ENCODE measurements at places on chromosomes 3 and 15.

GRCh38 chr15:100682468-100682867 is 80.1 kb downstream of the ASB7 start:
- DNase-seq = no peak

- DNase-seq = no peak
Observed at GRCh38 chr3:14914779-14915117, 32.6 kb upstream of the NR2C2 start.

DNA sequence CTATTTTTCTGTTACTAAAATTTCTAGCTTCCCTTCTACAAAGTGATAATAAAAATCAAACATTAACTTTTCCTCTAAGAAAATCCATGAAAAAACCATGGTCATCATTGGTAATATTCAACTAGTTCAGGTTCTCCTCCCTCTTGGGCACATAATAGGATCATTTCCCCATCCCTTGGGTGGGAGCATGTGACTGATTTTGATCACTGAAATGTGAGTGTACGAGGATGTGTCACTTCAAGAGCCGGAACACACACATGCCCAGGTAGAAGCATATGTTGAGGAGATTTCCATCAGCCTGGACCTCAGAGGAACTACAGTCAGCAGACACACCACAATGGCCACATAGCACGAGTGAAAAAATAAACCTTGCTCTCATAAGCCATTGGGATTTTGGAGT is 36.1 kb downstream of the AP3S2 start:
- no peak for DNase-seq

DNA sequence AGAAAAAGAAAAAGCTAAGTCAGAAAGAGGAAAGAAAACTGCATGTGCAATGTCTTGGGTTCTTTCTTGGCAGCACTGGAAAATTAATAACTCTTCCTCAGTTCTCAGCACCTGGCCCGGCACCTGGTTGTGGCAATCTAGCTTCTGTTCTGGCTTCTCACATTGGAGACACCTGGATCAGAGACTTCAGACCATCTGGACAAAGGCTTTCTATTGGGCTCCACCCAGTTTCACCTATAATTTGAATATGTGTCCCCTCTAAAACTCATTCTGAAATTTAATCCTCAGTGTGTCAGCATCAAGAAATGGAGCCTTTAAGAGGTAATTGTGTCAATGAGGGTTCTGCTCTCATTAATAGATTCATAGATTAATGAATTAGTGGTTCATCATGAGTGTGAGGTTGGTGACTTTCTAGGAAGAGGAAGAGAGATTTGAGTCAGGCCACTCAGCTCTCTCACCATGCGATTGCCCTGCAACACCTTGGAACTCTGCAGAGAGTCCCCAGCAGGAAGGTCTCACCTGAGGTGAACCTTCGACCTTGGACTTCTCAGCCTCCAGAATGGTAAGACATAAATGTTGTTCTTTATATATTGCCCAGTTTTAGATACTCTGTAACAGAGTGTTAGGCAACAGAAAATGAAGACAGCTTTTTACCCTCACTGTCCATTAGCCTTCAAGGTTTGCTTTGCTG is 679.9 kb downstream of the NTRK3 start:
- no peak for DNase-seq

- no peak for DNase-seq
Observed at GRCh38 chr3:46974421-46975171, 1.9 kb downstream of the CCDC12 start.

- DNase-seq = no peak
Observed at GRCh38 chr3:13152826-13153710, 79.8 kb upstream of the IQSEC1 start.

DNA sequence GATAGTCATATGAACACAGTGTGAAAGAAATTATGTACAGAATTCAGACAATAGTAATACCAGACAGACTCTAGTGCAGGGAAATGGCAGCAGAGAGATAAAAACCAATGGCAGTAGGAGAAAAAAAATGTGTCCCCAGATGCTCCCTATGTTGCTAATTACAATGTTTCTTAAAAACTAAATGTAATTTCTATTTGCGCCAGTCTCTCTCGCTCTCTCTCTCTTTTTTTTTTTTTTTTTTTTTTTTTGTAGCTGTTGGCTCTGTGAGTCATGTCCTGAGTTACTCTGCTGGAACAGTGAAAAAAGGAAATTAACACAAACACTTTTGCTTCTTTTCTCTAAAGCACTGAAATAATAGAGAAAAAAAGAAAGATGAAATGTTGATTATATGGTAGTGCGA is 871.9 kb downstream of the GBE1 start:
- no peak for DNase-seq

GRCh38 chr3:110973263-110973895 is 98.2 kb upstream of the NECTIN3 start:
- DNase-seq = no peak
